HFFc6 (cell line): ENCODE measurements at places on chromosomes 2 and 18. TPM values are rescaled to one million over a fixed set of nuclear protein-coding genes. Genes with fewer than 3 reads are reported as not detected.

DSG4 gene
- total RNA-seq = not detected in 3 replicates

CGREF1 gene
- total RNA-seq = not detected in 3 replicates

CHST9 gene
- total RNA-seq = not detected in 3 replicates

MARCO gene
- total RNA-seq = not detected in 3 replicates

IKZF2 gene
- 7.7 and 9.7 TPM in 2 replicates for total RNA-seq

PASK gene
- total RNA-seq = 2.6 to 5.8 TPM (median 3.0 TPM) in 3 replicates

CYP27C1 gene
- 0.09 to 0.11 TPM (median 0.09 TPM) in 3 replicates for total RNA-seq

LRP1B gene
- total RNA-seq = not detected in 3 replicates

LRRC30 gene
- total RNA-seq = not detected in 3 replicates

DNA sequence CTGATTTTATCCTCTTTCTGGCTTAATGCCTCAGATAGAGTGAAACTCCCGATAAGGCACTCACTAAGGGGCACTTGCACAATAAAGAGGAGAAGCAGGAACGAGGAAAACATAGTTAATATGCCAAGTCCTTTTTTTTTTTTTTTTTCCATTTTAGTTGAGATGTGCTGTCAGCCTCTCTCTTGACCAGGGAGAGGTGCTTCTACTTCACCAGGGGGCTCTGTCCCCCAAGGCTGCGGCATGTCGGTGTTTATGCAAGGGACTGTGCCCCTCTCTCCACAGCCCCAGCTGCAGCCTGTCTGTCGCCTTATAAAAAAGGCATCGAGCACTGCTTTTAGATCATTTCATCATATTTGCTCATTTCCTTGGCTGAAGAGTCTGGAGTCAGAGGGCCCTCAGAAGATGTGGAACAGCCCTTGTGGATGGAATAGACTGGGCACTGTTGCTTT, 178.1 kb downstream of the SLC8A1 start:
- H3K36me3 ChIP-seq = no peaks in the 10 kb centered on the region
- H3K27me3 ChIP-seq = peaks cover 5% of the 10 kb centered on the region; the same call in 1 of the 2 replicates
- peaks cover 30% of the 10 kb centered on the region for H3K4me1 ChIP-seq
- H3K27ac ChIP-seq = no peak overlapping the region
- DNase-seq = no peak

DNA sequence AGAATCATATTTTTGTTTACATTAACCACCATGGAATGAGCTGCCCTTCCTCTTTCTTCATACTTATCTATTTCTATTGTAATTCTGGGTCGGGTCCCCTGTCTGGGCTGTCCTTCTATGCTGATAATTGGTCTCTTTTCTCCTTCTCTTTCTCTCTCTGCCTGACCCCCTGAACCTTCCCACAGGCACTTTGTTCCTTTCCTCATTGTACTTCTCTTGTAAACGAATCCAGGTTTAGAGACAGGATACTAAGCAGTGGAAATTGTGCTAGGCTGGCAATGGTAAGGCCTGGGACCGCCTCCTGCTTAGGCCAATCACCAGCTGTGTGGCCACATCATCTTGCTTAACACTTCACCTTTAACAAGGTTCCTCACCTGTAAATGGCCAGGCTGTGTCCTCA, 137.0 kb downstream of the ZNF532 start:
- peaks cover 13% of the 10 kb centered on the region; the same call in 1 of the 2 replicates for H3K36me3 ChIP-seq
- no peak overlapping the region for H3K27ac ChIP-seq
- no peak overlapping the region for H3K4me3 ChIP-seq
- no peak for DNase-seq

DNA sequence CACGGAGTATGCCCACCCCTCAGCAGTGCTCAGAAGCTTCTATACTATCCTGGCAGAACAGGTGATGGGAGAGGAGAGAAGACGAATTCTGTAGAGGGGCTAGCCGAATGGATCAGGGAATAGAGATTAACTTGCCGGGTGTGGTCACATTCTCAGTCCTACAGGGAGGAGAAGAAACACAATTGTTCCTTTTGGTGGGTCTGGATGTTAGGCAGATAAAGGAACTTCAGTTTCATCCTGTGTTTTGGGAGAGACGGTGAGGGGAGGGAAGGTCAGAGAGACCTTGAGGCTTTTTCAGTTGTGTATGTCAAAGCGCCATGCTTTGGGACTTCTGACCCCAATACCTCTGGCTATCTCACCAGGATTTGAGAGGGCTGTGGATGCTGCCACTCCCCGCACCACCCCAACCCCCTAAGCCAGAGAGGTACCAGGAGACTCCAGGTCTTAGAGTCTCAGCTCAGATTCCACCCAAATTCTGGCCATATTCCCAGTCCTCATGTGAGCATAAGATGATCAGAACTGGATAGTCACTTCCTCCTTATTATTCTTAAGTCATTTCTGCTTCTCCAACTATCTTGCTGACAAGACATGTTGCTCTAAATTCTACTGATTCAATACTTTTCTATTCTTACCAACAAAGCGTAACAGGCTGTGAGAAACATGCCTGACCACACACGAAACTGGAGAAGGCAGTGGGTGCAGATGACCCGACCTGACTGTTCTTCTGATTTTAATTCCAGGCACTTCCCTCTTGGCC, 2.3 kb upstream of the TMEM37 start:
- H3K4me3 ChIP-seq = no peak overlapping the region
- H3K36me3 ChIP-seq = no peaks in the 10 kb centered on the region
- DNase-seq = no peak
- no peaks in the 10 kb centered on the region for H3K4me1 ChIP-seq

- no peaks in the 10 kb centered on the region for H3K36me3 ChIP-seq
- H3K27me3 ChIP-seq = peaks cover 8% of the 10 kb centered on the region
- no peak for DNase-seq
- no peaks in the 10 kb centered on the region for H3K4me1 ChIP-seq
- no peak overlapping the region for H3K27ac ChIP-seq
Observed at GRCh38 chr2:136020831-136021230, 35.4 kb upstream of the DARS1 start.

DNA sequence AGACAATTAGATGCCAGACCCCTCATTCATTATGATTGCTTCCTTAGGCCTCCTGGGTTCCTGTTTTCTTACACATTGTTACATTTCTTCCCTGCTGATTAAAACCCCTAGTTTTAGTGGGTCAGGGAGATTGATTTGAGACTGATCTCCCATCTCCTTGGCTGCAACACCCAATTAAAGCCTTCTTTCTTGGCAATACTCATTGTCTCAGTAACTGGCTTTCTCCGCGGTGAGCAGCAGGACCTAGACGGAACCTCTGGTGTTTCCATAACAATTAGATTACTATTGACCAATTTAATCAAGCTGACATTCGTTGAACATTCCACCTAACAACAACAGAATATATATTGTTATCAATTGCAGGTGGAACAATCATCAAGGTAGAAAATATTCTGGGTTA, 1676.4 kb upstream of the SLC39A10 start:
- no peak for DNase-seq
- H3K36me3 ChIP-seq = no peaks in the 10 kb centered on the region
- no peak overlapping the region for H3K27ac ChIP-seq
- no peak overlapping the region for H3K4me3 ChIP-seq
- no peaks in the 10 kb centered on the region for H3K4me1 ChIP-seq

DNA sequence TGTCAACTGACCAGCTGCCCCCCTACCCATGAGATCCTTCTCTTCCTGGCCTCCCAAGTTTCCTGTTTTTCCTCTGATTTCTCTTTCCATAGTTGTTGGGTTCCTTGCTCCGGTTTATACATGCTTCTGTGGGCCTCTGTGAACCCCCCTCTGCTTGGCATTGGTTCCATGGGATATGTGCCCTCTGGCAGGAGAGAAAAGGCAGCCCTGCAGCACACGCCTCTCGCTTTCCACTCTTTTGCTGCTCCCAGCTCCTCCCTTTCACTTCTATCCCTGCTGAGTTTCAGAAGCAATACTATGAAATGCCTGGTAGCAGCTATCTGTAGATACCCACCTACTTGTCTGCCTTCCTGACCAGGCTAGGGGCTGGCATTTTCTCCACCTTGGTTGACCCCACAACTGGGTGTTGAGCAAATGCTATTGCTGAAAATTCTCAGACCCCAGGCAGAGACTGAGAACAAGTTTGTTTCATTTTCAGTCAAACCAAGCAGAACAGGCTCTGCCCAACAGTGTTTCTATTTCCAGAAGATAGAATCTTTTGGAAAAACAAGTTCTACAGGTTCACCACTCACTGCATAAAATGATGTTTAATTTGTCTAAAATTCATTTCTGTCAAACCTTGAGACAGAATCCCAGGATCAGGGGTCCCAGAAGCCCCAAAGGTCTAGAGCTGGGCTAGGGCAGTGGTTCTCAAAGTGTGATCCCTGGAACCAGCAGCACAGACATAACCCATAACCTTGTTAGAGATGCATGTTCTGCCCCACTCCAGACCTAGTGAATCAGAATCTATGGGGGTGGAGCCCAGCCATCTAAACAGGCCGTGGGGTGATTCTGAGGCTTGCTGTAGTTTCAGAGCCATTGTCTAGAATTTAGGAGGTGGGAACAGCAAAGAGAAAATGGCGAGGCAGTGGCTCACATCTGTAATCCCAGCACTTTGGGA, 13.4 kb downstream of the CAPG start:
- H3K27ac ChIP-seq = no peak overlapping the region
- no peaks in the 10 kb centered on the region for H3K27me3 ChIP-seq
- H3K4me1 ChIP-seq = peaks cover 21% of the 10 kb centered on the region
- H3K36me3 ChIP-seq = no peaks in the 10 kb centered on the region

- peaks cover 22% of the 10 kb centered on the region for H3K36me3 ChIP-seq
- no peaks in the 10 kb centered on the region for H3K4me1 ChIP-seq
- no peak overlapping the region for H3K27ac ChIP-seq
- H3K27me3 ChIP-seq = no peaks in the 10 kb centered on the region
- no peak overlapping the region for H3K4me3 ChIP-seq
Observed at GRCh38 chr2:32237996-32238395, 26.7 kb downstream of the NLRC4 start.

- H3K27ac ChIP-seq = no peak overlapping the region
- peaks cover 4% of the 10 kb centered on the region; the same call in 1 of the 2 replicates for H3K27me3 ChIP-seq
- DNase-seq = no peak
- no peak overlapping the region for H3K4me3 ChIP-seq
Observed at GRCh38 chr18:44958455-44958854, 277.8 kb downstream of the SETBP1 start.

- no peaks in the 10 kb centered on the region for H3K36me3 ChIP-seq
- peaks cover 2% of the 10 kb centered on the region for H3K27me3 ChIP-seq
- H3K4me3 ChIP-seq = no peak overlapping the region
- peaks cover 24% of the 10 kb centered on the region for H3K4me1 ChIP-seq
- no peak overlapping the region for H3K27ac ChIP-seq
Observed at GRCh38 chr2:174748948-174749347, 15.3 kb downstream of the CHRNA1 start.

GRCh38 chr2:171165967-171166327, 5.3 kb upstream of the TLK1 start:
- H3K27me3 ChIP-seq = no peaks in the 10 kb centered on the region
- H3K36me3 ChIP-seq = no peaks in the 10 kb centered on the region
- no peak overlapping the region for H3K27ac ChIP-seq
- H3K4me1 ChIP-seq = peaks cover 11% of the 10 kb centered on the region

DNA sequence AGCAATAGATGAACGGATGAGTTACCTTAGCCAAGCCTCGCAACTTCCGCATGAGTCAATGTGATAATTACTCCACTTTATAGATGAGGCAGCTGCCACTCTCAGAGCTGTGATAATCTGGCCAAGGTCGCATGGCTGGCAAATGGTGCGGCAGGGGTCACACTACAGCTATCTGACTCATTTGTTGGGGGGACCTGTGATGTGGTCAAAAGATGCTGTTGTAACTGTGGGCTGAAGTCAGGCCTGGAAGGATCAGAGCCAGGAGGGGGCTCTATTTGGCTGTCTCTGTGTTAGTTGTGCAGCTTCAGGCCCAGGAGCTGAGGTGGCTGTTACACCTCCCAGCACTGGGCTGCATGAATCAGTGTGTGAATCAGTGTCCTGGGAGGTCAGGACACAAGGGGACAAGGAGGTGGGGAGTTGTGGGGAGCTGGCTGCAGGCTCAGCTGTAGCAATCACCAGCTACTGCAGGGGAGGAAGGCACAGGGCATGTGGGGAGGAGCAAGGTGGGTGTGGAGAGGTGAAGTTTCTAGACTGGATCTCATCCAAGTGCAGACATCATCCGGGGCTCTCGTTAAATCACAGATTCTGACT, 33.1 kb downstream of the NGEF start:
- peaks cover 22% of the 10 kb centered on the region for H3K27me3 ChIP-seq
- H3K36me3 ChIP-seq = no peaks in the 10 kb centered on the region
- DNase-seq = peak; percentile 80

DNA sequence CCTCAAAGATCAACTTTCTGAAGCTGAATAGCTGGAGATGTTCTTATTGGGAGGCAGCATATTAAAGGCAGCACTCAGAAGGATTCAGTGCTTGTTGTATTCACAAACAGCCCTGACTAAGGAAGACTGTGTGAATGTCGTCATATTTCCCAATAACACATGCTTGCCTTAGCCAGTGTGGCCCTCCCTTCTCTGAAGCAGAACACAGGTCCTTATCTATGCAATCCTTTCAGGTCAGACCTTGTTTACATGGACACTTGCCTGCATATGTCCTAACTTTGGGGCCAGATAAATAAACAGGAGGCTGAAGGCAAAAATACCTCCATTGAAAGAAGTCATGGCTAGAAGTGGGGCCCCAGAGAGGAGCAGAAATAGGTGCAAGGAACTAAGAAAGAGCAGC, 97.2 kb downstream of the SLC4A3 start:
- no peaks in the 10 kb centered on the region for H3K36me3 ChIP-seq
- peaks cover 32% of the 10 kb centered on the region for H3K4me1 ChIP-seq
- peaks cover 3% of the 10 kb centered on the region for H3K27me3 ChIP-seq

DNA sequence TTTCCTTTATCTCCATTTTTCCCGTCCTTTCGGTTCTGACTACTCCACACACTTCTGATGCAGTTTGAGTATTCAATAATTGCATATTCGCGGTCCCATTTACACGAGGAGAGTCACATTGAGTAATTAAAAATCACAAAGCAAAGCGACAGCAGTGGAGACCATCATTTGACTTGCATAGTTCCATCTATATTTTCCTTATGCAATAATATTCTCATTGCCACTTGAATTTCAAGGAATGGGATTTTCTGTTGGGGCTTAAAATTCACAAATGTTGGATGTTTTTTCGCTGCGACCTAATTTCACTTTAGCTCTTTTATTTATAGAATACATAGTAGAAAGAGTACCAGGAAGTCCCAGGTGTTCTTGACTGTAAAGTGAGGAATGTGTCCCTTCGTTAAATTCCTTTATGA, 186.8 kb downstream of the ZEB2 start:
- no peak for DNase-seq
- peaks cover 6% of the 10 kb centered on the region for H3K36me3 ChIP-seq
- H3K4me1 ChIP-seq = peaks cover 26% of the 10 kb centered on the region
- peak overlapping the region; percentile 88 for H3K4me3 ChIP-seq

DNA sequence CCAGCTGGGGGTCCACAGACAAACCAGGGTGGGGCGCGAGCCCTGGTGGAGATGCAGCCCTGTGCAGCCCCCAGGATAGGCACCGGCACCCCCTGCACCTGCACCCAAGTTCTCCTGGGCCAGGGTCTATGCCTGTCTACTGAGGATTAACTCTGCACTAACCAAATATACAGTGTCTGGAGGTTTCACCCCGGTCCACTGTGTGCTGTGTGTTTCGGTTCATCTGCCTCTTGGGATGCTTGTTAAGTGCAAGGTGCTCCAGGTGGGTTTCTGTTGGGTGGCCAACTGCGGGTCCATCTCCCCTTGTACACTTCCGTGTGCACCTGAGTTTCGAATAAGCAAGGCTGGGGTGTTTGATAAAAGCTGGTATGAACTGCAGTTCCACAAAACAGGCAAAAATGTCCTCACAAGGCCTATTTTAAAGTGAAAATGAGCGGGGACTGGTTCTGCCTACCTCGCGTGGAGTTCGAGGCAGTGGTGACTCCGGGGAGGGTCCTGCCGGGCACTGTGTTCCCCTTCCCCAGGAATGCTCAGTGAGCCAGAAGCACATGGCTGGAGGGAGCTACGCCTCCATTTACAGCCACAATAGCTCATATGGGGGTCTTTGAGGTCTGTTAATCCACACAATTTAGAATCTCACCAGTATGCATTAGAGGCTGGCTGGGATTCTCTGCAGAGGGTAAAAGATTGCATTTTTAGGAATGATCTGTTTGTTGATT, 70.7 kb downstream of the EDAR start:
- no peak overlapping the region for H3K4me3 ChIP-seq
- H3K27ac ChIP-seq = no peak overlapping the region
- no peak for DNase-seq
- H3K27me3 ChIP-seq = peaks cover 28% of the 10 kb centered on the region
